ENCODE measurements at places on chromosomes 5 and 9.
A peak's percentile ranks its signal among the peaks of the same experiment; 100 is the strongest.

DNA sequence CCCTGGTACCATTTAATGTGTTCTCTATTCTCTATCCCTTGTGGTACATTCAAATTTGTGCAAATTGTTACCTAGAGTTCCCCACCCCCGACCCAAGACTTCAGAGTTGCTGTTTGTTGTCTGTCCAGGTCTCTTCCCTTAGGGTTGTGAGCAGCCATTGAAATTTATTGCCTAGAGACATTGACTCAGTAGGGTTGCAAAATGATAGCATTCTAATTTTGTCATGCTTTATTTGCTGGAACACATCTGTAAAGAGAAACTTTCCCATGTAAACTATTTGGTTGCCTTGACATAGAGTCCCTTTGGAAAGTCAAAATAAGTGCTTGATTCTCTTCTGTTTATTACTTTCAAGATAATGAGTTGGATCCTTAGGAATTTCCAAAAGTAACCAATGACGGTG lies 91.7 kb upstream of the KLF9 start:
- H3K4me3 ChIP-seq = no peak overlapping the region
- no peaks in the 10 kb centered on the region for H3K4me1 ChIP-seq
- no peak for DNase-seq
- H3K27me3 ChIP-seq = no peaks in the 10 kb centered on the region
- H3K36me3 ChIP-seq = no peaks in the 10 kb centered on the region
- H3K27ac ChIP-seq = no peak overlapping the region

DNA sequence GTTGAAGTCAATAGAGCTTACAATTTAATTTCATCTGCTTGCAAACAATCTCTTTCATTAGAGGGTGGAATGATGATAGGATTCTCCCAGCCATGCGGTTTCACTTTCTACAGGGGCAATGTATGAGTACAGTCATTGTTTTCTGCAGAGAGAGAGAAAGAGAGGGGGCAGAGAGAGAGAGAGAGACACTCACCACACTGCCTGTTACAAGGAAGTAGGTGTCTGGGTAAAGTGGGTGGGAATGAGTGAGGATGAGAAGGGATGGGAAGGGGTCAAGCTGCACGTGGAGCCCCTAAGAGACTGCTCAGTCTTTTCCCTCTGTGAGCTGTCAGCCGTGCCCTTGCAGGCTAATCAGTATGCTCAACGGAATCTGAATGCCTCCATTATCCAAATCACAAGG lies 454.3 kb downstream of the KDM4C start:
- no peaks in the 10 kb centered on the region for H3K27me3 ChIP-seq
- no peaks in the 10 kb centered on the region for H3K4me1 ChIP-seq
- no peak overlapping the region for H3K4me3 ChIP-seq
- no peak for DNase-seq

DNA sequence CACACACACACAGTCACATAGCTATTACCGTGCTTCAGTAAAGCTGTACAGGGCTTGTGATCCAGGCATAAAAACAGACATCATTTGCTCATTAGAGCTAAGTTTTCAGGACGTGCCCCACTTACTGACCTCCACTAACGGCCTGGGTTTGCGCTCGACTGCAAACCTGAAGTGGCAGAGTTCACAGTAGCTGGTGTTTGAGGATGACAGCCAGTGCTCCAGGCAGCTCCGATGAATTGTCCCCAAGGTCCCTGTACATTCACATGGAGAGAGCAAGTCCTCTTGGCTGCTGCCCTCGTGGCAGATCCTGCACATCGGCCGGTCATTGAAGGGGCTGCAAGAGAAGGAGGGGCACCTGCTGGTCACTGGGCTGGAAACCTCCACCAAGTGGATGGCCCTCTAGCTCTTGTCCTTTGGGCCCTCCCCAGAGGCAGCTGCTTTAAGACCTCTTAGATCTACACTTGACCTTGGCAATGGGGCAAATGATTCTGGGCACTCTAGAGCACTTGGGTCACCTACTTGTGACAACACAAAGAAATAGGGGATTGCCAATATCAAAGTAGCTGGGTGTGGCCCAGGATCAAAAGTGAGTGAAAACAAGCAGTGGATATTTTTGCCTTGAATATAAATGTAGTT lies 115.4 kb downstream of the MARCHF3 start:
- H3K36me3 ChIP-seq = peaks cover 11% of the 10 kb centered on the region
- no peak overlapping the region for H3K27ac ChIP-seq
- no peak for DNase-seq
- no peak overlapping the region for H3K4me3 ChIP-seq

DNA sequence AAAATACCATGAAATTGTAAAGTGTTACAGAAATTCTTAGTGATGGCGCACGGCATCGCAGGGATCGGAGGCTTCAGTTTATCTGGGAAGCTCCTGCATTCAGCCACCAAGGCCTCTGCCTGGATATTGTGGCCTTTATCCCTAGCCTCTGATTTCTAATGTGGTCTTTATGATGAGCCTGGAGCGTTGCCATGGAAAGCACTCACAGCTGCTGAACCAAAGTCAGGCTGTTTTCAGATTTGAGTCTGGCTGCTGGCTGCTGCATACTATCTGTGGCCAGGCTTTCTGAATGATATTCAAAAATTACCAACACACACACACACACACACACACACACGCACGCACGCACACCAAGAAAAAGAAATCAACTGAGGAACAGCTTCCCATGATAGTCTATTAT lies 101.1 kb upstream of the ZNF366 start:
- H3K27ac ChIP-seq = no peak overlapping the region
- no peaks in the 10 kb centered on the region for H3K36me3 ChIP-seq
- H3K4me1 ChIP-seq = no peaks in the 10 kb centered on the region
- H3K4me3 ChIP-seq = no peak overlapping the region
- no peak for DNase-seq
- no peaks in the 10 kb centered on the region for H3K27me3 ChIP-seq

DNA sequence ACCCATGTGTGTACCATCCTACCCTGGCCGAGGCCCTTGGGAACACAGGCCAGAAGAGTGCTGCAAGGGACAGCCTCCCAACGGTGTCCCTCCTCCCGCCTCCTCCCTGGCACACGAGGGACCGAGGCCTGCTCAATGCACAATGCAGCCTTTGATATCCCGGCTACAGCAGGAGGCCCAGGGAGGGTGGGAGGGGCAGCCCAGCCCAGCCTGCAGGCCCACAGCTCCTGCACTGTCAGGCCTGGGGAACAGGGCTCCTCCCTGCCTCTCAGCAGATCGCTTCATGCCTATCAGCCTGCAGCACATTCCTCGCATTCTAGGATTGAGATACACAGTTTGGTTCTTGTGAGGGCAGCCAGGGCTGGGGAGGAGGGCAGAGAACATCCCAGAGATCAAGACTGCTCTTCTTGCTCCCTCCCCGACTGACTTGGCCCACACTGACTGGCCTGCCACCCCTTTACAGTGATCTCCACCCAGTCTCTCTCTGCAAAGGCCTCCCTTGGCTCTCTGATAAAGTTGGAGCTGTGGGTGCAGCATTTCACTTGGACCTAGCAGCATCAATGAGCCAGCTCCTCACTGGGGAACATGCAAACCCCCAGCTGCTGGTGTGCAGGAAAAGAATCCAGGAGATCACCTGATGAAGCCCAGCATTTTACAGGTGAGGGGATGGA lies at the start of gene SH3TC2:
Gene SH3TC2, minus strand, starts transcription at position 46 of the 671 bp plus-strand sequence. Its CDS starts 40 bp downstream, at position 6.
- no peaks in the 10 kb centered on the region for H3K27me3 ChIP-seq
- no peaks in the 10 kb centered on the region for H3K36me3 ChIP-seq
- no peak within 1 kb of the TSS for H3K4me3 ChIP-seq
- DNase-seq = no peak
- peak within 1 kb of the TSS; percentile 55 for H3K27ac ChIP-seq
- H3K4me1 ChIP-seq = peaks cover 12% of the 10 kb centered on the region

- H3K4me1 ChIP-seq = no peaks in the 10 kb centered on the region
- no peaks in the 10 kb centered on the region for H3K27me3 ChIP-seq
- no peaks in the 10 kb centered on the region for H3K36me3 ChIP-seq
- no peak for DNase-seq
- no peak overlapping the region for H3K27ac ChIP-seq
- no peak overlapping the region for H3K4me3 ChIP-seq
Measured at GRCh38 chr5:82058710-82059109, 86.9 kb downstream of the ATG10 start.

- H3K27me3 ChIP-seq = no peaks in the 10 kb centered on the region
- H3K4me3 ChIP-seq = no peak overlapping the region
- no peaks in the 10 kb centered on the region for H3K36me3 ChIP-seq
- H3K4me1 ChIP-seq = peaks cover 19% of the 10 kb centered on the region
- peak overlapping the region; percentile 77 for H3K27ac ChIP-seq
Measured at GRCh38 chr5:151093476-151093889, 12.6 kb upstream of the TNIP1 start.

DNA sequence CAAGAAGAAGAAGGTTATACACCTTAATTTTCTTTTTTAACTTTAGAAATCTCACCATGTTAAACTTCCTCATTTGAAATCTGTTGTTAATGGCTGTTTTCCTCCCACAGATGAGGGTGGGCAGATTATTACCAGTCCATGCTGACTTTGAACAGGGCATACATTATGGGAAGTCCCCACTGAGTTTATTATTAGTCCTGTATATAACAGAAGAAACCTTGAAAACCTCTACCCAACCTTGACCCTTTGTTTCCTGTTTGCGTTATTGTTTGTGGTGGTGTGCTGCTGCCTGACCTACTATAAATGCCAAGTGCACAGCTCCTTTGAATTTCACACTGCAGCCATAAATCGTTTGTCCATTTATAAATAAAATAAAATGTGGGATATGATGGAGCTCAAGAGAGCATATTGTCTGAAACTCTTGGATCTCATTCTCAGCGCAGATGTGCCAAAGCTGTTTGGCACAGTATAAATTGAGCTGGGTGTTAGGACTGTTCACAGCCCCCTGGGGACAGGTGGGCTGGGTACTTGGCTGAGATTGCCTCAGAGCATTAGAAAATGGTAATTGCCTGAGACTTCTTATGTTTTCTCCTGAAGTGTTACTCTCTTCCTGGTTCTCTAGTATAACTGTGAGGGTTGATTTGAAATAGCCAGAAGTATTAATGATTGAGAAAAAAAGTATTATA lies 139.6 kb downstream of the SPATA31D1 start:
- H3K36me3 ChIP-seq = no peaks in the 10 kb centered on the region
- H3K27ac ChIP-seq = no peak overlapping the region
- no peaks in the 10 kb centered on the region for H3K4me1 ChIP-seq
- no peak overlapping the region for H3K4me3 ChIP-seq

DNA sequence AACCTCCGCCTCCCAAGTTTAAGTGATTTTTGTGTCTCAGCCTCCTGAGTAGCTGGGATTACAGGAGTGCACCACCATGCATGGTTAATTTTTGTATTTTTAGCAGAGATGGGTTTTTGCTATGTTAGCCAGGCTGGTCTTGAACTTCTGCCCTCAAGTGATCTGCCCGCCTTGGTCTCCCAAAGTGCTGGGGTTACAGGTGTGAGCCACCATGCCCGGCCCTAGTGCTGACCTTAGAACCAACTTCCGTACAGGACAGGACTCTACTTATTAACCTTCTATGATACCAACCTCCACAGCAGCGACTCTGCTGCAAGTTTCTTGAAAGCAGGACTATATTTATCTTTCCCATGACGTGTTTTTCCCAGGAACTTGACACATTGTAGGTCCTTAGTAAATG lies 176.9 kb downstream of the RGS3 start:
- no peak overlapping the region for H3K27ac ChIP-seq
- no peaks in the 10 kb centered on the region for H3K27me3 ChIP-seq
- DNase-seq = no peak
- H3K36me3 ChIP-seq = no peaks in the 10 kb centered on the region
